ENCODE measurements at places on chromosomes 1 and 21.

- DNase-seq: no peak
Observed at GRCh38 chr1:162548170-162548569, 13.4 kb upstream of the UAP1 start.

DNA sequence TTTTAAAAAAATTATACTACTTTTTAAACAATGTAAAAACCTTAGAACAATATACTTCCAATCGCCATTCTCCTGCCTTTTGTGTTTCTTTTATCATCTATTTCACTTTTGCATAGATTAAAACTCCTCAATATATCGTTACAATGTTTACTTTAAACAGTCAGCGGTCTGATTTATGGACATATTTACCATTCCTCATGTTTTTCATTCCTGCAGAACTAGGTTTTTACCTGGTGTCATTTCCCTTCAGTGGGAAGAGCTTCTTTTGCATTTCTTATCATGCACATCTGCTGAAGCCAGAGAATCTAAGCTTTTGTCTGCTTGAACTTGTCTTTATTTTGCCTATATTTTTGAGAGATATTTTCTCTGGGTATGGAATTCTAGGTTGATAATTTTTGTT, 277.4 kb upstream of the PLXNA2 start:
- DNase-seq: no peak

GRCh38 chr21:35529171-35529863, 480.2 kb upstream of the RUNX1 start:
- peak; percentile 15 for DNase-seq

DNA sequence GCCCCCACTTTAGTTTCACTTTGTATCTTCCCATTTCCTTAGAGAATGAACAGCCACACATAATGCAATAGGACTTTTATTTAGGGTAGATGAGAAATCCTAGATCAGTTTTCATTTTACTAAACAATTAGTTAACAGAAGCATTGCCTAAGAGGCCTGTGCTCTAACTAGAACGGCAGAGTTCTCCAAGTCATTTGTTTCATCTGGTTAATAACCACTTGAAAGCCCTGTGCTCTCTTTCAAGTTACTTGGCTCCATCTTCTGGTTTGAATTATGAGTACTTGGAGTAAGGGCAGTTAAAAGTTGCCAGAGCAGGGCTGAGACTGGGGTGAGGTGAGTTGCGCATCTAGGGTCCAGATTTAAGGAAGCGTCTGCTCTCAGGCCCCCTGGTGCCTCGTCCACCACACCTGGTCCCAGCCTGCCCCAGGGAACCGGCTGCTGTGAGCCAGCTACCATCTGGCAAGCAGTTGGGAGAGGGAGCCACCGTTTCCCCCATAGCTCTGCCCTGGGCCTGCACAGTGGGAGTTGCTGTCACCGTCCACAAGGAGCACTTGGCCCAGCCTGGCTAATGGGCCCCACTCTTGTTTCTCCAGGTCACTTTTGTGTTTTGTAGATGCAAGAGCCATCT, 18.1 kb upstream of the SLC44A3 start:
- DNase-seq: no peak

GRCh38 chr1:225881959-225882693, at the start of gene TMEM63A:
Gene TMEM63A, minus strand, starts transcription at chr1:225882380. Its CDS starts 4,800 bp downstream, at chr1:225877580.
- DNase-seq: peak; percentile 86

GRCh38 chr1:178393370-178393769, 103.4 kb downstream of the CLEC20A start:
- DNase-seq: no peak

Data from activated CD4-positive, alpha-beta T cell treated with anti-CD3 and anti-CD28 coated beads for 4 hours (primary cell).